HTR-8/SVneo (cell line): ENCODE measurements at places on chromosomes 6 and 20.

- DNase-seq: no peak
Observed at GRCh38 chr6:129516787-129517186, 193.2 kb downstream of the ARHGAP18 start.

DNA sequence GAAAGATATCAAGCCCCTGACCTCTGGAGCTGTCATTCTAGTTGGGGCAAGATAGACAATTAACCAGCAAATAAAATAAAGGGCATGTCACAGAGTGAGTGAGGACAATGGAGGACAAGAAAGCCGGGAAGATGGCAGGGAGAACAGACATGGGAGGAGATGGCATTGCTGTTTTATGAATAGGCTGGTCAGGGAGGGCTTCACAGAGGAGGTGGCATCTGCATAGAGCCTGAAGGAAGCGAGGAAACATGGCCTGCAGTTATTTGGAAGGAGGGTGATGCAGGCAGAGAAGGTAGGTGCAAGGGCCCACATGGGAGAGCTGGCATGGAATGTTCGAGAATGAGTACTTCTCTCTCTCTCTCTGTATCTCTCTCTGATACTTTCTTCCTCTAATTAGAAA is 63.7 kb downstream of the EFCAB8 start:
- no peak for DNase-seq

DNA sequence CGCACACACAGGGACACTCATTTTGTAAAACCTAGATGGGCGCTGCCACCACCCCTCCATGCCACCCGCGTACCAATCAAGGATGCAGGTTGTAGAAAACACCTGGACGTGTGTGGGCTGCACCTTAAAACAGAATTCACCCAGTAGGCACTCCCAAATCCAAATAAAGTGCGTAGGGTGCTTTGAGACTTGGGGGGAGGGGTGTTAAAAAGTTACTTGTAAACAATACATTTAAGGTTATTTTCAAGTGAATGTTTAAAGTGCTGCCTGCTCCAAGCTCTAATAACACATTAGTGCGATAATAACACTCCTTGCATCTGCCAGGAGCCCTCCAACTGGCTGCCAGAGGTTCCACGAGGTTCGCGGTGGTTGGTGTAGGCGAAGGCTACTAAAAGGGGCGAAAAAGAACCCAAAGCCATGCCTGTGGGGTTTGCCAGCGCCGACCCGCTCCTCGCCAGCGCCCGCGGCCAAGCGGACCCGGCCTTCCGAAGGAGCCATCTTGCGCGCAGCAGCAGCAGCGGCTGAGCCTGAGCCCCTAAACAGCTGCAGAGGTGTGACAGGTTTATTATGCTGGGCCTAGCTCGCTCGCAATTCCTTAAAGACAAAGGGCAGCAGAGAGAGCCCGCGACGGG is 11.5 kb downstream of the FOXC1 start:
- DNase-seq: no peak

DNA sequence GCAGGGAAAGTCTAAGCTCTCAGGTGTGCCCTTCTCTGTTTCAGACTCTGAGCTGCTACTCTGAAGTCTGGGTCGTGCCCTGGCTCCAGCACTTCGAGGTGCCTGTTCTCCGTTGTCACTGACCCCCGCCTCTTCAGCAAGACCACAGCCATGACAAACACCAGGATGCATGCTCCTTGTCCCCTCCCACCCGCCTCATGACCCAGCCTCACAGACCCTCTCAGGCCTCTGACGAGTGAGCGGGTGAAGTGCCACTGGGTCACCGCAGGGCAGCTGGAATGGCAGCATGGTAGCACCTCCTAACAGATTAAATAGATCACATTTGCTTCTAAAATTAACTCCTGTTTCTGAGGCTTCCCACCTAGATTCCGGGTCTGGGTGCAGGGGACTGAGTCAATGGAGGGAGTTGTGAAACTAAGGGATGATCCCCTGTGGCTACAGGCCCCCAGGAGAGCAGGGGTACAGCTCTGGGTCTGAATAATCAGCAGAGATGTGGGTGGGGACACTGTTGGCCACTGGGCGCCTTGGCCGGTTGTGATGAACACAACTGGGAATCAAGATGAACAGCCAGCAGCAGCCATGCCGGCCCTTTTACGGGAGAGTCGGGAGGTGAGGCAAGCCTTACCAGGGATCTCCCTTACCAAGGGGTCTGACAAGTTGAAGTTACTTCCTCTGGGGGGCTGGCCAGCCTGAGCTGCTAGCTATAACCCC is 10.7 kb downstream of the CST7 start:
- no peak for DNase-seq

GRCh38 chr6:90131614-90132423 is 164.8 kb downstream of the BACH2 start:
- DNase-seq: no peak

- DNase-seq: no peak
Observed at GRCh38 chr6:5896476-5897200, 110.1 kb downstream of the NRN1 start.

- DNase-seq: no peak
Observed at GRCh38 chr6:35319346-35320030, 21.9 kb downstream of the DEF6 start.

GRCh38 chr20:3077618-3078134 is 6.3 kb downstream of the OXT start:
- DNase-seq: no peak

DNA sequence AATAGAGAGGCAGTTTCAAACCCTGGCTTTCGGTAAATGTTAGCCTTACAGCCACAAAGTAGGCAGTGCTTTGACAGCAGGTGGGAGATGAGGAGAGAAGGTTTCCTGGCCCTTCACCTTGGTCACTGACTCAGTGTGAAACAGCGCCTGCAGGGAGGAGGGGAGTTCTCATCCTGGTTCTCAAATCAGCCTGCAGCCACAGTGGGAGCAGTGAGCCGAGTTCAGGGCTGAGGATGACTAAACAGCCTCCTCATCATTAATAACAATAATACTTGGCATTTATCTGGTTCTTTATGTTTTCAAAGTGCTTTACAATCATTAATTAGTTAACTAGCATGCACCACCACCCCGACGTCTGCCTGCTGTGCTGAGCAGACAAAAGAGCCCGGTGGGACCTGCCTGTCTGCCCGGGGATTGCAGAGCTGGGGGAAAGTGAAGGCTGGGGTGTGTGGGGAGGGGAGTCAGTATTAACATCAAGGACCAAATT is 59.6 kb downstream of the PRDM1 start:
- DNase-seq: no peak

DNA sequence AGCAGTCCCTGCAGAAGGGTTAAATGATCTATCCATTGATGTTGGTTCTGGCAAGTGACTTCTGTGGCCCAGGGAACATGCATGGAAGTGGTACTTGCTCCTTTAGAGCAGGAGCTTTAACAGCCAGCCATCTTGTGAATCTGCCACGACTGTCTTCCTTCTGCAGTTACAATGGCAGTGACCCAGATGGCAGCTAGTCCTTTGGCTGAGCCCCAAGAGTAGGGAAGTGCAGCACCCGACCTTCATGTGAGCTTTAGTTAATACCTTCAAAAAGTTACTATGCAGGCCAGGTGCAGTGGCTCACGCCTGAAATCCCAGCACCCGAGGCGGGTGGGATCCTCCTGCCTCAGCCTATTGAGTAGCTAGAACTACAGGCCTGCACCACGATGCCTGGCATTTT is 66.4 kb downstream of the POPDC3 start:
- DNase-seq: no peak
